ENCODE measurements at places on chromosomes 3 and 15. TPM values are rescaled to one million over a fixed set of nuclear protein-coding genes. Genes with fewer than 3 reads are reported as not detected.

Gene UROC1
- total RNA-seq = not detected

Gene LRTM1
- total RNA-seq = not detected

Gene ABI3BP
- 57.8 TPM for total RNA-seq

Gene NOX5
- 0.13 TPM for total RNA-seq

Gene CD96
- 0.88 TPM for total RNA-seq

Gene PLSCR2
- not detected for total RNA-seq

Gene MAGEL2
- not detected for total RNA-seq

Gene MPI
- 28.7 TPM for total RNA-seq

Gene HERC2
- total RNA-seq = 49.8 TPM

Gene ILDR1
- total RNA-seq = 2.0 TPM
